ENCODE measurements at places on chromosomes 6 and 20. TPM values are rescaled to one million over a fixed set of nuclear protein-coding genes. Genes with fewer than 3 reads are reported as not detected.

LGSN gene
- total RNA-seq, result not detected

PDE7B gene
- total RNA-seq, result 0.14 TPM

MACROD2 gene
- total RNA-seq, result 4.3 TPM

SPATS1 gene
- total RNA-seq, result not detected

C6orf132 gene
- total RNA-seq, result 35.9 TPM

Data from nasal cavity respiratory epithelium epithelial cell of viscerocranial mucosa (primary cell).